ENCODE measurements at places on chromosomes 1 and 21. TPM values are rescaled to one million over a fixed set of nuclear protein-coding genes. Genes with fewer than 3 reads are reported as not detected.

RASSF5 gene
- total RNA-seq = 12.8 TPM

ITLN2 gene
- not detected for total RNA-seq

SLC9C2 gene
- total RNA-seq = not detected

LRRC8B gene
- 10.7 TPM for total RNA-seq

NEK2 gene
- total RNA-seq = 9.5 TPM

CAMTA1 gene
- total RNA-seq = 60.6 TPM

DNASE2B gene
- 2.1 TPM for total RNA-seq

RBM11 gene
- total RNA-seq = not detected

CCNL2 gene
- 174 TPM for total RNA-seq

CCDC27 gene
- total RNA-seq = not detected

Data from tongue (tissue), 3 donors.